ENCODE measurements at places on chromosomes 2 and 18.
A peak's percentile ranks its signal among the peaks of the same experiment; 100 is the strongest.

GRCh38 chr2:81481242-81481993 lies 1176.9 kb upstream of the LRRTM1 start:
- no peak for DNase-seq

DNA sequence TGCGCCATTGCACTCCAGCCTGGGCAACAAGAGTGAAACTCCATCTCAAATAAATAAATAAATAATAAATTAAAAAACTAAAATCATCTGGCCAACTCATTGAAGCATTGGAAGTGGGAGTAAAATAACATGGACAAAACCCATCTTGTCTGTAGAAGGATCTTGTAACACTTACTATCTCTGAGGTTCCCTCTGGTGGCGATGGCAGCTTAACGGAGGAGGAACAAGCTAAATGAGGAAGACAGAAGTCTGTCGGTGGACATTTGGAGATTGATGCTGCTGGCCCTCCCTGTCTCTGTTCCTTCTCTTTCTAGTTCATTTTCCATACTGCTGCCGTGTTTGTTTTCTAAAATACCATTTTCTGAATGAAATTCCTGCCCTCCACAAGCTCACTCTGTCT lies 43.4 kb downstream of the ZCCHC2 start:
- DNase-seq, result peak; percentile 43

DNA sequence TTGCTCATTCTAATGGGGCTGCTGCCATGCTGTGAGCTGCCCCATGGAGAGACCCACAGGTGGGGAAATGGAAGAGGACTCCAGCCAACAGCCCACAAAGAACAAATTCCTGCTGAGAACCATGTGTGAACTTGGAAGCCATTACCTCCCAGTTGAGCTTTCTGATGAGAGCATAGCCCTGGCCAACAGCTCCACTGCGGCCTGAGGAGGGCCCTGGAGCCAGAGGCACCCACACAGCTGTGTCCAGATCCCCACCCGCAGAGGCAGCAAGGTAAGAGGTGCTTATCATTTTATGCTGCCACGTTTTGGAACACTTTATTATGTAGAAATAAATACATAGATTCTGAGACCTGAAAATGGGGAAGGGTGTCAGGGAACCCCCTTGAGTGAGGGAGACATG lies 44.2 kb upstream of the OTOS start:
- DNase-seq, result no peak

- DNase-seq, result no peak
Observed at GRCh38 chr2:189179570-189179950, at the start of gene COL5A2. Gene COL5A2 (minus strand): TSS chr2:189179761. CDS start chr2:189179604, 157 bp downstream.

DNA sequence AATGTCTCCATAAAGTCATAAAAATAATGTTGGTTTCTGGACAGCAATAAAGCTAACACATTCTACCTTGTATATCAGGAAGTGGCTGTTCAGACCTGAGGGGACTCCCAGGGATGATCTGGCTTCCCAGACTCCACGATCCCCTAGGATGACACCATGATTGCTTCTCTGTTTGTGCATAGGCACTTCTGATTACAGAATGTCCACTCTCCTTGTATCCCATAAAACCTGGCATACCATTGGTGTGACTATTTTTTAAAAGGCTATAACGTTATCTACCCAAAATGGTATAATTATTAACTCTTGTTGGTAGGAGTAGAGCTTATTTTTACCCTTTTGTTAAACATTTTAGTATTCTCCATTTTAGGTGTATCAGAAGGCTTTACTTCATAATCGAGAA lies 57.1 kb downstream of the PTH2R start:
- no peak for DNase-seq
